Amniotic stem cell (primary cell): ENCODE measurements at places on chromosomes 4 and X.

DNA sequence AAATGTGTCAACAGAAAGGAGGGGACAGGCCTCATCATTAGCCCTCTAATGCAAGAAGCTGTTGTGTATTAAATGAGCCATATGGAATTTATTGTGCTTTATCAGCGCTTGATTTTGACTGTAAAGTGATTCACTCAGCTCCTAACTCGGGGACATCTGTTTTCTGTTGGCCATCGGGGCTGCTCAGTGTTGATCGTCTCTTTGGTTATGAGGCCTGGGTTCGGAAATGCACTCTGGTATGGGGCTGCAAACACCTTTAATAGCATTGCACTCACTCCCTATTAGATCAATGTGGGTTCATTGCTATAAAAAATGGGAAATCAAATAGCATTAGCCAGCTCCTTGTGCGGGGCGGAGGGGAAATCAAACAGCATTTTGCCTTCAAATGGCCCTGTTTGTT lies 6.4 kb downstream of the ARX start:
- no peak for DNase-seq

- no peak for DNase-seq
These were observed 482.9 kb downstream of the NAF1 start for GRCh38 chr4:162683659-162684370.

DNA sequence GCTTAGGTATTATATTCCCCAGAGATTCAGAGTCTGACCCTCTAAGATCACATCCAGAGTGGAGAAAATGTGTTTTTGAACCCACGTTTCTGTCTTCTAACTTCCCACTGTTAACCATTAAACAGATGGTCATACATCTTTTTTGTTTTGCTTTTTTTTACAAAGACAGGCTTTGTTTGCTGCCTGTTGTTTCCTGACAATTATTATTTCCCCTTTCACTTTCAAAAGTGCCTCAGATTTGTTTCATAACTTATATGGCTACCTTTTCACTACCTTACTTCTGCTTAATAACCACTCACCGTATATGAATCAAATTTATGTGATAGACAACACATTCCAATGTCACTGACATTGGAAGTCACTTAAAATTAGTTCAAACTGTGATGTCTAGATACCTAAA lies 142.2 kb downstream of the HS3ST1 start:
- no peak for DNase-seq

GRCh38 chrX:154660541-154660940 lies 7.2 kb upstream of the CTAG2 start:
- no peak for DNase-seq

- DNase-seq: no peak
These were observed 115.3 kb downstream of the ATP8A1 start for GRCh38 chr4:42541647-42542046.

DNA sequence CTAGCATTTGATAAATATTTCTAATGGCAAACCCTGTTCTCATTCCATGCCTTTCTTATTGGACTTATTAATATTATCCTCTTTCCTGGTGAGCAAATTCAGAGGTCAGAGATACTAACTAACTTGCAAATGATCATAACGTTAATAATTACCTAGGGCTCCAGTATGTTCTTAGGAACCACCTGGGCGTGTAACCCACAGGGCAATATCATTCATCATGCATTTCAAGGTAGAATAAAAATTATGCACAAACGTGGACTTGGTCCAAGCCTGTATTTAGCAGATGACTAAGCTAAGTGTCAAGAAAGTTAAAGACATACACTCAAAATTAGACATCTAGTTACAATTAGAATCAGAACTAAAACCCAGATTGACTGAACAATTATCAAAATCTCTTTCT lies 850.1 kb downstream of the TRIML1 start:
- no peak for DNase-seq

DNA sequence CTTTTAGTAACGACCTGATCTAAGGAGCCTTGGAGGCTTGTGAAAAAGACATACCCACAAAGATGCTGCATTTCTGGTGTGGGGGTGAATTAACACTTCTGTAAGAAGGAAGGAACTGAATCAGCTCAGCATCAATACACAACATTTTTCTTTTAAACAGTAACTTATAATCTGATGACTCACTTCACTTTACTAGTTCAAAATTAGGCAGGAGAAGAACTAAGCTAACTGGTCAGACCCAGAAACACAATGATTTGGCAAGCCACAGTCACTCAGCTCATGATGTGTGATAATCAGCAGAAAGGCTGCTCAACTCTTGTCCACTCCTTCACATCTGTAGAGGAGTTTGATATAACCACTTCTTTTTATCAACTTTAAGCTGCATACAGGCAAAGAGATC lies 4.6 kb downstream of the MMAA start:
- DNase-seq: no peak

DNA sequence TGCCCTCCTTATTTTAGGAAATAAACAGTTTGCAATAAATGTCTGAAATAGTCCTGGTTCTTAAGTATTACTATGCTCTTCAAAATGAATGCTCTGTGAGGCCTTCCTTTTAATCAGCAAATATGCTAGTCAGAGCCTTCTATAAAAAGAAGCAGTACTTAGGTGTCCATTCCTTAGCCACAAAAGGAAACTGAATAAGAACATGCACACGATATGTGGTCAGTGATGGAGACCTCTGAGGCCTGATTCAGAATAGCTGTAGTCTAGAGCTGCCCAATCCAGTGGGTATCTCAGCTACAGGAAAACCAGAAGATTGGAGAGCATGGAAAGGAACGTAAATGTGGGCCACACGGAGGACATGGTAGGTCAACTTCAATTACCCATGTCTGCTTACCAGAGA lies 141.8 kb downstream of the RASL11B start:
- DNase-seq: no peak

DNA sequence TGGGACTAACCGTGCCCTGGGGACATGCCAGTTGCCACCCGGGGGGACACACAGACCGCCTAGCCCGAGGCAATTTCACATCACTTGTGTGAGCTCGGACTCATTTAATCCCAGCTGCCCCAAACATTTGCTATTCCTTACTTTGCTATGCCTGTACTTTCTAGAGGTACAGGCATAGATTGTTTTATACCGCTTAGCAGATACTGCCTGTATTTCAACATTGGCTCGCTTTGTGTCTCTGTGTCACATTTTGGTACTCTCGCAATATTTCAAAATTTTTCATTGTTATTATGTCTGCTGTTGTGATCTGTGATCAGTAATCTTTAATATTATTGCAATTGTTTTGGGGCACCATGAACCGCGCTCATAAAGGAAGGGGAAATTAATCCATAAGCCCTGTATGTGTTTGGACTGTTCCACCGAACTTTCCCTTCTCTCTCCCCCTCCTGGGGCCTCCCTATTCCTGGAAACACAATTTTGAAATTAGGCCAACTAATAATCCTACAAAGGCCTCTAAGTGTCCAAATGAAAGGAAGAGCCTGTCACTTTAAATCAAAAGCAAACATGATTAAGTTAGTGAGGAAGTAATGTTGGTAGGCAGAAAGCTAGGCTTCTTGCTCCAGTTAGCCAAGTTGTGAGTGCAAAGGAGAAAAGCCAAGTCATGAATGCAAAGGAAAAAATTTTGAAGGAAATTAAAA lies 568 bp upstream of the CASP6 start:
- no peak for DNase-seq

DNA sequence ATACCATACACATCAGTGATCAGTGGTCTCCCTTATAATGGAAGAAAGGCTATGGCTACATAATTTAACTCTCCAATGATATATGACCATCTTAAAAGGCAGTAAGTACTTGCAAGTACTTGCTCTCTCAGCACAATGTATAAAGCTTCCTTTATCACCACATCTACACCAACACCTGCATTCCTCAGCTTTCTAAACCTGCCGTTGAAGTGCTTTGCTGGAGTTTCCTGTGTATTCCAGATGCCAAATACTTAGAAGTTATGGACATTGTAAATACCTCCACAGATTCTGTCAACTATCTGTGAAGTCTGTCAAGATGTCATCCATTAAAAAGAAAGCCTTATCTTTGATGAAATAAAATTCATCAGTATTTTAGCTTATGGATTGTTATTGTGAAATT lies 335.0 kb upstream of the GALNTL6 start:
- no peak for DNase-seq

- DNase-seq: no peak
These were observed 17.8 kb downstream of the ZDHHC9 start for GRCh38 chrX:129825746-129826505.

- no peak for DNase-seq
These were observed 244.4 kb upstream of the JADE1 start for GRCh38 chr4:128565054-128565453.

DNA sequence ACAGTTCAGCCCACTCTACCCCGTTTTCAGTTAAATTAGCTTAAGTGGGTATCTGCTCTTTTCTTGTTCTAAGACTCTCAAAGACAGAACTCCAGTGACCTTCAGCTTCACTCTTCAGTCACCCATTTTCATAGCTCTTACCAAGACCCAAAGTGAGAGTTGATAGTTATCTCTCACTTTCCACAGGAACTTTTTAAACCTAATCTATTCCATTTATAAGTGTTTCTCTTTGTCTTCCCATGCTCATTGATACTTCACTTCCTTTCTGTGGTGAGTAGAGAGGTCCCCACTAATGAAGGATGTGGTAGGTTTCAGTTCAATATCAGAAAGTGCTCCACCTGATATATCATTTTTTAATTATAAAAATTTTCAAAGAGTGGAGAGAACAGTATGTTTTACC lies 33.4 kb downstream of the COX18 start:
- DNase-seq: no peak

- no peak for DNase-seq
These were observed 1504.6 kb upstream of the ADGRL3 start for GRCh38 chr4:59695355-59696053.

- DNase-seq: no peak
These were observed 211.5 kb downstream of the CHRDL1 start for GRCh38 chrX:110584083-110584482.

DNA sequence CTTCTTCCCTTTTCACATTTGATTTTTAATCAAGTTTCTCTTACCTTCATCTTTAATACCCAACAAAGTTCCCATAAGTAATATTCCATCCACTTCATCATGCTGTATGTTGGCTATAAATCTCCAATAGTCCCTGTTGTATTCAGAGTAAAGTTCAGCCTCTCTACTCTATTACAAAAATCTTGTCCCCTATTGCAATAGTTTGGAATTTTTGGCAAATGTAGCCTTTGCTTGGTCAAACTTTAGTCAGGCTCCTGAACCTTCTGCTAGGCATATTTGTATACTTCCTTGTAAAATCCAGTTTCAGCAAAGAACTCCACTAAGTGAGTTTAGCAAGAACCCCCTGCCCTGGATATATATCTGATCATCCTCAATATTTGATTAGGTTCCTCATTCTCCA lies 54.0 kb upstream of the PACRGL start:
- no peak for DNase-seq

DNA sequence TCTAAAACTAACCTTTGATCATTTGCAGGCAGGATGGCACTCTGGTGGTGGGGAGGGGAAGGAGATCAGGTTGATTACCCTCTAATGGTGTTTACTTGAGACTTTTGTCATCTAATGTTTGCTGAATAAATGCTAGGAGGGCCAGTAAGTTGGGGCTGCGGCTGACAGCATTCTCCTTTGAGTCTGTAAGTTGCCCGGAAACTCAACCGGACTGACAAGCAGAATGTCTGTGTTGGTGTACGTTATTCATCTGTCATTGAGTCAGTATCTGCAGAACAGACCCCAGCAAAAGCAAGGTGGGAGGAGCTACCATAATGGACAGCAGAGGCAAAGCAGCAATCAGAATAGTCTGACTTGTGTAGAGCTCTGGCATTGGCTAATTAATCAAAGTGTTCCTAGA lies 1210.6 kb upstream of the PABPC4L start:
- DNase-seq: no peak

GRCh38 chr4:51909236-51909703 lies 66.3 kb downstream of the DCUN1D4 start:
- no peak for DNase-seq

- no peak for DNase-seq
These were observed 13.0 kb upstream of the MCF2 start for GRCh38 chrX:139720979-139721378.

GRCh38 chr4:158630893-158631292 lies 40.8 kb downstream of the C4orf46 start:
- DNase-seq: peak; percentile 24

- DNase-seq: no peak
These were observed 62.3 kb upstream of the RELL1 start for GRCh38 chr4:37748485-37748884.

GRCh38 chr4:80189956-80190677 lies 7.2 kb upstream of the PRDM8 start:
- DNase-seq: no peak

DNA sequence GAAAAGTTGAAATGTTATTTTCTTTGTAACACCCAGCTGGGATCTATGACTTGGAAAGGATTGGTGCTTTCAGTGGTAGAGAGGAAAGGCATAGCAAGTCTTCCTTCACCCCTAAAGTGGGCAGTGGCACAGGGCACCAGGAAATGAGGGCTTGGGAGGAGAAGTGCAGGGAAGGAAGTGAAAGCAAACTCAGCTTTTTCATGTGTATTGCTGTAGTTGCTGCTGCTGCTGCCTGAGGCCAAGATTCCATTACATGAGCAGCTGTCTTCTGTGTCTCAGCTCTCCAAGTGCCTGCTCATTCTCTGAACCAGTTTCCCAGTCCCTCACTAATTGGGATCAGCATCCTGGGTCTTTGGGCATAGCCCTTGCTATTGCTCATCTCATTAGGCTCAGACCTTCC lies 2.6 kb downstream of the HCCS start:
- DNase-seq: no peak

- DNase-seq: no peak
These were observed 72.4 kb upstream of the IL2 start for GRCh38 chr4:122528879-122529278.
